ENCODE measurements at places on chromosomes 6 and 20. TPM values are rescaled to one million over a fixed set of nuclear protein-coding genes. Genes with fewer than 3 reads are reported as not detected.

Gene CFAP61
- total RNA-seq = 0.25 TPM

Gene C20orf144
- not detected for total RNA-seq

Gene DEFB121
- not detected for total RNA-seq

Gene TFAP2A
- total RNA-seq = 1.3 TPM

Gene EBF4
- 0.98 TPM for total RNA-seq

Gene FAM135A
- 5.7 TPM for total RNA-seq

Gene MAD2L1BP
- total RNA-seq = 40.6 TPM

Gene VIP
- not detected for total RNA-seq

Gene LPIN3
- 8.1 TPM for total RNA-seq
